ENCODE measurements at places on chromosomes 2 and 18.

DNA sequence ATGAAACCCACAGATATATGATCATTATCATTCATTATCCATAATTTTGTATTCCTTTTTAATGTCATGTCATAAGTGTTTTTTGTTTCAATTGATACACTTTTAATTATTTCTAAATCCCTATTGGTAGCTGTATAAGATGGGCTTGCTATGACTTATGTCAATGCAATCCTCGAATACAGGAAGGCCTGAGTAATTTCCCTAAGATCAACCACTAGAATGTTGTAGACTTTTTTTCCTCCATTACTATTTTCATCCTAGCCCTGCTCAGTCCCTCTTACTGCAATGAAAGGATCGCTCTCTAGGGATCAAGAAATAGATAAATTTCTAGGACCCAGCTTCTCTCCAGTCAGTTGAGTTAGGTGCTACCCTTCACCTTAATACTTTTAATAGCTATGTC is 186.3 kb downstream of the KCNE4 start:
- no peak for DNase-seq

GRCh38 chr2:240628808-240629618 is 3.7 kb downstream of the GPR35 start:
- no peak for DNase-seq

GRCh38 chr18:35953688-35954087 is 18.8 kb upstream of the RMP24 start:
- DNase-seq, result no peak

DNA sequence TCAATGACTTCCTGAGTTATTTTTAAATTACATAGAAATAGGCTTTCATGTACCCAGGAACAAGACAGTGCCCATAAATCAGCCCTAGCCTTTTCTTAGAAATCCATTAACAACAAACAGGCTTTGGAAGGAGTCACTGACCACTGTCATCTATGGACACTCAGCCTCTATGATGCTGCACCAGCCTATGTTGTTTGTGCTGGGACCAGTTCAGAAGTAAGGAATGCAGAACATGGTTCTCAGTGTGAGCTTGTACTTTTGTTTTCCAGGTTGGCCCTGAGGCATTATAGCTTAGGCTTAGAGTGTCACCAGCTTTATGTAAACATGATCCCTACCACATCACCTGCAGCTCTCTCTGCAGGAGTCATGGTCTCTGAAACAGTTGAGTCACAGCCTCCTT is 335.7 kb upstream of the CDH7 start:
- DNase-seq, result no peak

DNA sequence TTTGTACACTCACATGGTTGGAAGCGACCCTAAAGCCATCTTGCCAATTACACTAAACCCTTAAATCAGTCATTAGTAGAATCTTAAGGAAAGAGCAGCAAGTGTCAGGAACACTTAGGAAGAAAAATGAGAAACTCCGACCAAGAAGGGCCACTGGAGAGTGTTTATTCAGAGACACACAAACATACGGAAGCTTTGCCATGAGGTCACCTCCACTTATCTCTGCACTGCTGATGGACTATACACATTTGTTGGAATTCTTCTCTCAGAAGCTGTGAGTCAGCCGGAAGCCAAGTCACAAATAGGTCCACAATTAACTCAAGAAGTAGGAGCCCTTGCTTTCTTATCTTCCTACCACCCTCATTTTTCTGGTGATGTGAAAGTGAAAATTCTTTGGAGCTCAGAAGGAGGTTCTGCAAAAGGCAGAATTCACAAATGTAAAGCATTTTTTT is 21.6 kb downstream of the BMP10 start:
- no peak for DNase-seq

DNA sequence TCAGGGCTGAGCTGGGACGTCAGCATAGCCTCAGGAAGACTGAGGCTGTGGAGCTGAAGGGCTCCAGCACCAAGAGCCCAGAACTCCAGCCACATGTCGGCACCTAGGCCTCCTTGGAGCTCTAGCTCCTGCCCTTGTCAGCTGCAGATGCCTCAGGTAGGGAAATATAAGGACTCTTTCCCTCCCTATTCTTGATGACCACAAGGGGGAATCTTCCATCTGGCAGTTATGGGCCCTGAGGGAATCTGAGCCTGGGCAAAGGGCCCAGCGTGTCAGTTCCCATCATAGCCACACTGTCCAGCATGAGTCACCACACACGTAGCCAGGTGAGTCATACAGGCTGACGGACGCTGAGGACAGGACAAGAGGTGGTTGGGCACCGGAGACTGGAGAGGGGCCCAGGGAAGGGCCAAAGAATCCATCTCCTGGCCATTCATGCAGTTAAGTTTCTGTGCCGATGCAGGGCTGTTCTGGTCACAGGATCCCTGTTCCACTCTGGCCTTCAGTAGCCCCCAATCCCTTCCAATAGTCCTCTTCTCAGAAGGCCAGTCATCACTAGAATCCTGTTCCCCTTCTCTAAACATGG is 1.8 kb downstream of the MPV17 start:
- no peak for DNase-seq

DNA sequence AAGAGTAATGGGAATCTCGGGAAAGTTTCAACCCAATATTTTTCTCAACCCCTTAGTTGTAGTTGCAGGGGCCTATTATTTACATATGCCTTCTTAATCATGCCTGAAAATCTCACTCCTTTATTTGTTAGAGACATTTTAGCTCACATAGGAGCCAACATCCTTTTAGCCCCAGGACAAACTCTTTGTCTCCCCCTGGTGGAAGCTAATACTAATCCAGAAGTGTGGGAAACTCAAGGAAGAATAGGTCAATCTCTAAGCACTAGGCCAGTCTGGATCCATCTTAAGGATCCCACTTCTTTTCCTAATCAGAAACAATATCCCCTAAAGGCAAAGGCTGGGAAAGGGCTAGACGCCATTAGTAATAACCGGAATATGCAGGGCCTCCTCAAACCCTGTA is 550.9 kb upstream of the PKDCC start:
- DNase-seq, result no peak

GRCh38 chr2:23700627-23701026 is 226.3 kb downstream of the ATAD2B start:
- DNase-seq, result no peak

GRCh38 chr2:134845719-134846118 is 7.3 kb downstream of the ACMSD start:
- no peak for DNase-seq

DNA sequence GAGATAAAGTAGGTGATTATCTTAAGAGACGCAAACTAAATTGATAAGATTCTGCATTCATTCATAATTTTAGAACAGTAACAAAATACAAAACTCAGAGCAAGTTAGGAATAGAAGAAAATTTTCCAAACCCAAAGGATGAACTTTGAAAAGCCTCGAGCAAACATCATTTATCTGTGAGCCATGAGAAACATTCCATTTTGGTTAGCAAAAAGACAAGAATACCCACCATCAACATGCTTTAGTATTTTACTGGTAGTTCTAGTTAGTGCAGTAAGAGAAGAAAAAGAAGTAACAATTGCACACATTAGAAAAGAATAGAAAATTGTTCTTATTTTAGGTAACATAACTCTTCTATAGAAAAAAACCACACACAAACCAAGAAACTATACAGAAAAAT is 291.3 kb upstream of the TCF4 start:
- DNase-seq, result no peak

GRCh38 chr2:159064446-159065301 is 96.2 kb downstream of the TANC1 start:
- no peak for DNase-seq

- no peak for DNase-seq
Measured at GRCh38 chr2:11674983-11675382, 5.0 kb upstream of the NTSR2 start.

DNA sequence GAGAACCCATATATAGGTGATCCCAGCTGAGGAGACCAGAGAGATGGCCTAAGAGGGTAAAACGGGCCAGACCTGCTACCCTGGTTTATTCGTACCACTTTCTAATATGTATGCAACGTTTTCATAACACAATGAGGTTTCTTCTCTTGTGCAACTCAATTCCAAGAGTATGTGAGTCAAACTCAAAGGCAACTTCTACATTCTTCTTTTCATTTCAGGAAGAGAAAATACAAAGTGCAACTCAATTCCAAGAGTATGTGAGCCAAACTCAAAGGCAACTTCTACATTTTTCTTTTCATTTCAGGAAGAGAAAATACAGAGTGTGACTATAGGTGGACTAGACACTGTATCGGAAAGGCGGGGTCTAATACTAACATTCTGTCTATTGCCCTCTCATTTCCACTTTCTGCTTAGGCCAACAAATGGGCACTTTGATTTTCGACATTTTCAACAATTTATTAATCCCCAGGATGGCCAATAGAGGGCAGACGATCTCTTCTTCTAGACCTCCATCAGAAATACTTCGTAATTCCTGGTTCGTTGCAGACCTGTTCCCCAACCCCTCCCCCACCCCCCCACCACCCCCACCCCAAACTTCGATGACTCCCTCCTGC is 3.7 kb upstream of the CRIM1 start:
- DNase-seq, result no peak

DNA sequence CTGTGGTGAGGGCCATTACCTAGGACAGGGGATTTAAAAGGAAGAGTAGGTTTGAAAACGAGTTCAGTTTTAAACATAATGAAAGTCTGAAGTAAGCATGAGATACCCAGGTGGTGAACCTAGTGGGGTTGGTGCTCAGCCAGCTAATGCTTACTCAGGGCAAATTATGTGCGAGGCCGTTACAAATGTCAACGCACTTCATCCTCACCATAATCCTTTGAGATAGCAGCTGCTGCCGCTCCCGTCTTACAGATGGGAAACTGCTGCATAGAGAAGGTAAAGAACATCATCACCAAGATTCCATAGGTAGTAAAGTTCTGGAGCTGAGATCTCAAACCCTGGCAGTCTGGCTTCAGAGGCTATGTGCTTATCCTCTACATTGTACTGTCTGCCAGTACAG is 209.0 kb downstream of the DYM start:
- no peak for DNase-seq

DNA sequence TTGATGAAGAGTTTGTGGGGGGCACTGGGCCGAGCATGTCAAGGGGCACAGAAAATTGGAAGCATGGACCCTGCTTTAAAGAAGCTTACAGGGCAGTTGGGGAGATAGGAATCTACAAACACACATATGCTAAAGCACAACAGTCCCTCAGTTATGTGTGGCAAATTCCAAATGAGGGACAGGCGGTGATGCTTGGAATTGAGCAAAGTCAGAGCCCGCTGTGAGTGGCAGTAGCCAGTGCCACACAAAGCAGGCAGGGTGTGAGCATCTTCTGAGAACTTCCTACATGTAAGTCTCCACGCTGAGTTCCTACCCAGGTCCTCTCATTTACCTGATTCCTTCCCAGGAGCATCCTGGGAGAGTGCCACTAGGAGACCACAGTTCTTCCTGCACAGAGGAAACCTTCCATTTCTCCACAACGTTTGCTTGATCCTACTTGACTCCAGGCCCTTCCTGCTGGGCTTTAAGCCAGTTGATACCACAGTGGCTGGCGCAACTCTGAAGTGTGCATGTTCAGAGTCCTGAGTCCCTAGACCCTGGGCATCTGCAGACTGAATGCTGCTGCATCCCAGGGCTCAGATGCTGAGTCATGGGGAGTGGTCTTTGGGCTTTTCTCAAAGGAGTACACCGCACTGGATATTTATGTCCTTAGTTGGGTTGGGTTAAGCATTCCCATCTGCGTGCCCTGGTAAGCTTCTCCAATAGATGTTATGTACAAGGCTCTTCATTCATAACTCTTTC is 287.3 kb upstream of the REV1 start:
- DNase-seq, result no peak

DNA sequence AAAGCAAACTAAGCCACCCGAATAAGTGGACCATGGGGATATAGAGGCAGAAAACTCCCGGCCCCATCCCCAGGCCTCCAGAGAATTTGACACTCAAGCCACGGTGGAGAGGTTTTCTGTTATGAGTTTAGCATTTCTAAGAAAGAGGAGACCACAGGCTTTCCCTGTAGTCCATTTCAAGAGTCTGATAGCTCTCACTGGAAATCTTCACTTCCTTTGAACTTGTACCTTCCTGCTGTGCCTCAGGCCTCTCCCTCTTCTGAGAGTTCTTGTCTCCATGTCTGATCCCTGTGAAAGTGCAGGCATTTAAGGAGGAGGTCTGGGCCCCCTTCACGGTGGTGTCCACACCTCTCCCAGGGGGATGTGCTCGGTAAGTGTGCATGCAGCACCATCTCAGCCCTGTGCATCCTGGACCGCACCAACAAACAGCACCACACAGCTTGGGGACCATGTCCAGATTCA is 113.7 kb downstream of the BCL2 start:
- no peak for DNase-seq

DNA sequence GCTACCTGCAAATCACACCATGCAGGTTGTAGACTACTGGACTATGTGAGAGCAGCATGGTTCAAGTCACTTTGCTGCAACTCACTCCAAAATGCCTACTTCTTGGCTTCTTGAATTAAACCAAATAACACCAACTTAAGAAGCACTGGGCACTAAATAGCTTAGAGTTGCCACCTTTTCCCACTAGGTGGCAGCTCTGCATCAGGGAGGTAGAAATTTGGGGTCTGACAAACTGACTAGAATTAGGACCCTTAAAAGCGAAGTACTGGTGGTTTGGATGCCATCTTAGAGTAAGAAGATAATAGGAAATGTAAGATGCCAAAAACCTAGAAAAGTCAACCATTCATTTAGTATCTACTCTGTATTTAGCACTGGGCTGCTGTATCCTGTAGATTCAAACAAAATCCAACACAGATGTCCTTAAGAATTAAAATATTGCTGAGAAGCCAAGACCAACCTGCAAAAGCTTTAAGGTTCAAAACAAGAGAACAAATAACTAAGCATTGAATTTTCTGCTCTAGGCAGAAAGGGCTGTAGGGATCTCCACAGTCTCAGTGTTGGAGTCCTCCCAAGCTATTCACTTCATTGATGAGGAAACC is 65.5 kb downstream of the CCBE1 start:
- DNase-seq, result no peak

GRCh38 chr2:183838295-183838694 is 714.1 kb downstream of the NUP35 start:
- no peak for DNase-seq

GRCh38 chr2:58921676-58922075 is 680.6 kb upstream of the FANCL start:
- DNase-seq, result no peak

DNA sequence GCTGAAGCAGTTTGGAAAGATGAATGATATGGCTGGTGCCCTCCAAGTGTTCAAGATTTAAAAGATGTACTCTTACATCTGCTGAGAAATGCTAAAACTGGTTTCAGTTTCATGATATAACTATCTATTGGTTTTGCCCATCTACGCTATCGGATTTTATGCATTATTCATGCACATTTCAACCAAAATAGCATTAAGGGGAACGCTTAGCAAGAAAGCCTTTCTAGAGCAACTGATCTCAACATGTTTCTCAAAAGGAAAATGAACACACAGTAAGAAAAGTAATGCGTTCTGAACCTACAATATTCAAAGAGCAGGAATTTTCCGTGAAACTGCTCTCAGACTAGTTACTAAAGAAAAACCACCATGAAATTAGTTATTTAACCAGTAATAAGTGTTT is 93.9 kb downstream of the CABYR start:
- no peak for DNase-seq
